ENCODE measurements at places on chromosomes 2 and 18.

GRCh38 chr2:160351956-160352355 is 141.7 kb downstream of the RBMS1 start:
- peaks cover 78% of the 10 kb centered on the region for H3K4me1 ChIP-seq
- peak overlapping the region; percentile 38 for H3K4me3 ChIP-seq
- H3K27ac ChIP-seq = peak overlapping the region; percentile 78

- H3K27ac ChIP-seq = no peak overlapping the region
- no peak for DNase-seq
- peaks cover 10% of the 10 kb centered on the region for H3K27me3 ChIP-seq
- no peaks in the 10 kb centered on the region for H3K4me1 ChIP-seq
- H3K36me3 ChIP-seq = no peaks in the 10 kb centered on the region
Observed at GRCh38 chr2:236136538-236136937, 31.6 kb downstream of the GBX2 start.

DNA sequence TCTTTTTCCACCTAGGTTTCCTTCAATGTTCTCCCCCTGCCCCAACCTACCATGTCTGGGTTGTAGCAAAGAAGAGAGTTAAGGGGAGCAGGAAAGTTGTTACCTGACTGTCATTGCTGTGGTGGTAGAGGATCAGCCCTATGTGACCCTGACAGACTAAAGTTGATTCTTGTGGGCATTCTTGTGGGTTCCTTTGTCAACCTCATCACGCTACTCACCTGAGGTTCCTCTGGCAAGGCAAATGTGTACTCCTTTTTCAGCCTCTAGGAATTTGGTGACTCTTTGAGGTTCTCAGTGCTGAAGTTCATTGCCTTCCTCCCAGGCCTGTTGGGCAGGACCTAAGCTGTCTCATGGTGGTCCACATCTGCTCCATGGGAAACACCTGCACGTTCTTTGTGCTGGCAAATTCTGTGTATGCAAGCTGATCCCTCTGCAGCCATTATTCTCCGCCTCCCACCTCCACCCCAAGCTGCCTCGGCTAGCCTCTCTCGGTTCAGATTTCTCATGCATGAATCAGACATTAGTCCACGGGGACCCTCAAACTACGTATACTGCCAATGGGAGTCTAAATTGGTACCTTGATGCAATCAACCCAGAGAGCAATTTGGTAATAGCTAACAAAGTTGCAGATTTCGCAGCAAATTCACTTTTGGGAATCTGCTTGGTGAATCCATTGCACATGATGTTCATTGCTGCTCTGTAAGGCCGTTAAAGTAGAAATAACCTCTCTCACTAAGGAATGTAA is 1.5 kb upstream of the GMCL1 start:
- peak overlapping the region; percentile 91 for H3K4me3 ChIP-seq
- no peak for DNase-seq

- DNase-seq = no peak
- no peaks in the 10 kb centered on the region for H3K27me3 ChIP-seq
- H3K4me3 ChIP-seq = peak overlapping the region; percentile 90
- peak overlapping the region; percentile 59 for H3K27ac ChIP-seq
Observed at GRCh38 chr2:23940718-23941620, 706 bp downstream of the UBXN2A start.

DNA sequence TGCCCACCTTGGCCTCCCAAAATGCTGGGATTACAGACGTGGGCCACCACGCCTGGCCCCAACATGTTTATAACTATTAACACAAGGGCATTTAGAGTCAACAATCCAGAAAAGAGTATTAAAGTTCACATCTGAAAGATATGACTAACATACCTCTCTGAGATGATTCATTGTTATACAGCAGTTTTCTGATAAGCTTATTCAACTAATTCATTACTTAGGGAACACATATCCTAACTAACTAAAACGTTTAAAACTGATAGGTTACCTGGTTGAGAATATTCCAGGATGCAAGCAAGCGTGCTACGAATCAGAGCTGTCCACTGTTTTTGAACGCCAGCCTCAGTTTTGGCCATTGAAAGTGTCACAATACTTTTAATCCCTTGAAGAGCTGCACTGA is 34.0 kb upstream of the STRN start:
- H3K36me3 ChIP-seq = peaks cover 23% of the 10 kb centered on the region
- no peak overlapping the region for H3K27ac ChIP-seq
- H3K4me3 ChIP-seq = no peak overlapping the region
- H3K4me1 ChIP-seq = peaks cover 6% of the 10 kb centered on the region

DNA sequence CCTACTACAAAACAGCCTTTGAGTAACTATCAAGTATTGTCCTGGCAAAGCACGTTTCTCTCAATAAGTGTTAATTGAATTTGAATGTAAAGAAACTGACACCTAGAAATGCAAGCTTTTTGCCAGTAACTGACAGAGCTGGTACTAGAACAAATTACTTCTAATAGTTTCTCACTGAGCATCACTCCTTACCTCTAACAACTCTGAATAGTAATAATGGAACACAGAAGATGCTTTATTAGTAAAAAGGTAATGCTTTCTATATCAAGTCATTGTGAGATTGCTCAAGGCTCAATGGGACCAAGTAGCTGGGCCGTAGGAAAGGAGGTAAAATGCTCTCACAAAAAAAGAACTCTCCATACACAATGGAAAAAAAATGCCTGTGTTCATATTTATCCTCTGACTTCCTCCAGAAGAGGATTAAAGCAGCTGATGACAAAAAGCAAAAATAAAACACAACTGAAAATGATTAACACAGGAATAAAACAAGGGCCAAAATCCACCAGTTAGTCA is 11.8 kb downstream of the RASGRP3 start:
- peaks cover 30% of the 10 kb centered on the region for H3K27me3 ChIP-seq
- H3K4me1 ChIP-seq = peaks cover 6% of the 10 kb centered on the region
- H3K27ac ChIP-seq = peak overlapping the region; percentile 71
- H3K4me3 ChIP-seq = peak overlapping the region; percentile 65
- no peak for DNase-seq

DNA sequence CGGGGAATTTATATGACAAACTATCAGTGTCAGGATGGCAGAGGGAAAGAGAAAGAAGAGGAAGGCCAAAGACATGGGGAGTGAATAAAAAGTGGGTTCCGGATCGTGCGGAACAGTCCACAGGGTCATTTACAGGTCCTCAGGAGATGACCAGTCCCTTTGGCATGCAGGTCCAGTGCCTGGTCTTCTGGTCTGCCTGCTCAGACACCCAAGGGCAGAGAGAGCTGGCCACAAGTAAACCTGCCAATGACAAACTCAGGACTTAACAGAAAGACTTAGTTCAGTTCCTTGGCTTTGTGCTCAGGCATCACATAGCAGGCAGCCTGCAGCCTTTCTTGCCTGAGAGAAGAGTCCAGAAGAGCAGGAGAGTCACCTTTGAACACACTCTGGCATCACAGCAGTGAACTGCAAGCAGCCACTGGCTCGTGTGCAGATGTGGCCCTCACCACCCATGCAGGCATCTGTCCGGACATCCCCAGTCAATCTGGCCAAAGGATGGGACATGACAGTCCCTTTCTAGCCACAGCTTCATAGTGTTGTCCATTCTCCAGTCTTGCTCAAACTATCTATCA is 14.0 kb downstream of the TMEM127 start:
- H3K27ac ChIP-seq = peak overlapping the region; percentile 88
- no peaks in the 10 kb centered on the region for H3K27me3 ChIP-seq
- no peak overlapping the region for H3K4me3 ChIP-seq
- H3K36me3 ChIP-seq = peaks cover 6% of the 10 kb centered on the region
- H3K4me1 ChIP-seq = peaks cover 30% of the 10 kb centered on the region
- no peak for DNase-seq

DNA sequence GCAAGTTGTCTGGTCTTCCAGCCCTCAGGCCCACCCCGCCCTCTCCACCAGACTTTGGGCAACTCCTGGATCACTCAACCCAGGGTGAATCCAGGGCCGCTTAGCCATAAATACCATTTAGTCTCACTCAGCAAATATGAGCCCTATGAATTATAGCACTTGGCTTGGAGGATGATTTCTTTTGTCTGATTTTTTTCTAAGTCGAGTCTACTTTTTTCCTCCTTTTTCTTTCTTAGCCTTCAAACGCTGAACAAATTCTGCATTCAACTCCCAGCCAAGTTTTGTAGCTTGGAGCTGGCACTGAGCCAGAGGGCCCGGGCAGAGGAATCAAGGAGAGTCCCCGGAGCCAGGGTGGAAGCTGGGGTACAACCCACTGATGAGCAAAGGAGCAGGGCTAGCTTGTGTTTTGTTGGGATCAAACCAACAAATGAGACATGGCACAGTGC is 48.7 kb downstream of the SERTAD2 start:
- no peak overlapping the region for H3K4me3 ChIP-seq
- peak overlapping the region; percentile 52 for H3K27ac ChIP-seq
- no peak for DNase-seq
- peaks cover 27% of the 10 kb centered on the region for H3K4me1 ChIP-seq
- H3K27me3 ChIP-seq = no peaks in the 10 kb centered on the region

DNA sequence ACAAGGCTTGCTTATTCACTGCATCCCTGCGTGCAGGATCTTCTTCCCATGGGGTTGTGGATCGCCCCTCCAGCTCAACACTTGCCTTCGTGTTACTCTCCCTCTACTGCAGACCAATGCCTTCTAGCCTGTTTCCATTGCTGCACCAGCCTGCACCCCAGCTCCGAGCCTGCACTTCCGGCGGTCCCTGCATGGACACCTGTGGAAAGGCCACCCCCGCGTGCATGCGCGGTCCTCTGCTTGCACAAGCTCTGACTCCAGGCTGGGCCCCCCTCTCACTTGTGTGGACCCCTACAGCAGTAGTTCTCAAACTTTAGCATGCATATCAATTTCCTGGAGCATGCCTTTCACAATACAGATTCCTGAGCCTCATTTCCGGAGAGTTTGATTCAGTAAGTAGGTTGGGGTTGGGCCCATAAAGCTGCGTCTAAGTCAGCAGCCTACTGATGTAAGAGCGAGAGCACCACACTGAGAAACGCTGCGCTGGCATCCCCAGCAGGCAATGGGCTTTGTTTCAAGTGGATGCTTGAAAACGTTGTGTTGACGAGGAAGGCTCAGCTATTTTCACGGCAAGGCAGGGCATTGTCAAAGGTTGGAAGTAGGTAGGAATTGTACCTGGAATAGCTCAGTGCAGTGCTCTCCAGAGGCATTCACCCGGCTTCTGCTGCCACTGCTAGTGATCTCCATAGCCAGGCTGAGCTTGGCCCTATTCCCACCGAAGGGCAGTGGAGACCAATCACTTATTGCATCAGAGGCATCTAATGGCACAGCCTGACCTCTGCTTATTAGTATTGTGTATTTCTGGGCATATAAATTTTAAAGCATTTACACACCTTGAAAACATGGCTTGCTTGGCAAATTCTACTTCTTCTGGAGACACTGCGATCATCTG is 32.6 kb downstream of the CREG2 start:
- no peak overlapping the region for H3K4me3 ChIP-seq
- H3K27me3 ChIP-seq = no peaks in the 10 kb centered on the region
- no peaks in the 10 kb centered on the region for H3K36me3 ChIP-seq
- no peak for DNase-seq

DNA sequence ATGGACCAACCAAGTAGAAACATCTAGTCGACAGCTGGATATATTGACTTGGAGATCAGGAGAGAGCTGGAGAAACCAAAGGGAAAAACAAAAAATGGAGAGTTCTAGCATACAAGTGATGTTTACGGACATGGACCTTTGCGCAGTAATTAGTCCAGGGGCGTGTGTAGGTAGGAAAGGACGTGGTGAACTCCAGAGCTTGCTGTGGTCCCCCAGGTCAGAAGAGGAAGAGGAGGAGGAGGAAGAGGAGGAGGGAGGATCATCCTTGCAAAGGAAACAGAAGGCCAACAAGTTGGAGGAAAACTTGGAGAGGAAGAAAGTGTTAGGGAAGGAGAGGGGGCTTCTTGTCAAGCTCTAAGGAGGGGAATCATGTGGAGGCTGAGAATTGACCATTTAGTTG is 17.5 kb downstream of the TRAF3IP1 start:
- H3K36me3 ChIP-seq = no peaks in the 10 kb centered on the region
- H3K27me3 ChIP-seq = no peaks in the 10 kb centered on the region
- H3K4me1 ChIP-seq = no peaks in the 10 kb centered on the region

GRCh38 chr18:21660078-21660477 is 44.5 kb downstream of the ABHD3 start:
- DNase-seq = no peak
- peaks cover 7% of the 10 kb centered on the region for H3K4me1 ChIP-seq
- H3K27me3 ChIP-seq = no peaks in the 10 kb centered on the region

DNA sequence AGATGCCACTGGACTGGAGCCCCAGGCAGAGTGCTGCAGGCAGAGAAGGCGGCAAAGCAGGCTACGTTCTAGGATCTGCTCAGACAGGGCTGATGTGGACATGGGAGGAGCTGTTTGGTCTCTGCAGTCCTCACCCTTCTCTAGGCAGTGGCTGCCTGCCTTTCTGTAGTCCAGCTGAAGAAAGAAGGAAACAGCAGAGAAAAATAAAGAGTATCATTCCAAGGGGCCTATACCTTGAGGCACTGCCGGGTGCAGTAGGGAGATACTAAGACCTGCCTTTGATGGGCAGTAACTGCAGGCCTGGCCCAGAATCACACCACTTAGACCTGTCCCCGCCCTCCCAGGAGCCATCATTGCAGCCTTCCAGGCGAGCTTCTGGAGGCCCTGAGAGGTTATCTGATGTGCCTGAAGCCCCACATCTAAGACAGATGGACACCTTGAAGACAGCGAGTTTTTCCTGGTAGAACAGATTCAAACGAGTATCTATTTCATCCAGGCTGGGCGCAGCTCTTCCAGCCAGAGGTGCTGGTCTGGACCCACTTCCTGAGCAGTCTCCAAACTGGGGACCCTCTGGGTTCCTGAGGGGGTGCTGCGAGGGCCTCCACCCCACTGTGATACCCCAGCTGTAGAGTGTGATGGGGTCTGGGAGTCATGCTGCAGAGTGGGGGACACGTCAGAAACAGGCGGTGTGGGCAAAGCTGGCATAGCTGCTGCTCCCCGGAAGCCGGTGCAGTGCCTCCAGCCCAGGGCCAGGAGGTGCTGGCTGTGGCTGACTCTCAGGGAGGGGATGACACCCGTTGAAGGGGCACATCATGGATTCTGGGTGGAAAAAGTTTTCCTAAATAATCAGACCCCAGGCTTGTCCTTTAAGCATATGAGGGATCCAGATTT is 87.3 kb upstream of the OTOS start:
- H3K4me3 ChIP-seq = no peak overlapping the region
- H3K27me3 ChIP-seq = peaks cover 49% of the 10 kb centered on the region
- H3K36me3 ChIP-seq = peaks cover 12% of the 10 kb centered on the region
- no peak overlapping the region for H3K27ac ChIP-seq

DNA sequence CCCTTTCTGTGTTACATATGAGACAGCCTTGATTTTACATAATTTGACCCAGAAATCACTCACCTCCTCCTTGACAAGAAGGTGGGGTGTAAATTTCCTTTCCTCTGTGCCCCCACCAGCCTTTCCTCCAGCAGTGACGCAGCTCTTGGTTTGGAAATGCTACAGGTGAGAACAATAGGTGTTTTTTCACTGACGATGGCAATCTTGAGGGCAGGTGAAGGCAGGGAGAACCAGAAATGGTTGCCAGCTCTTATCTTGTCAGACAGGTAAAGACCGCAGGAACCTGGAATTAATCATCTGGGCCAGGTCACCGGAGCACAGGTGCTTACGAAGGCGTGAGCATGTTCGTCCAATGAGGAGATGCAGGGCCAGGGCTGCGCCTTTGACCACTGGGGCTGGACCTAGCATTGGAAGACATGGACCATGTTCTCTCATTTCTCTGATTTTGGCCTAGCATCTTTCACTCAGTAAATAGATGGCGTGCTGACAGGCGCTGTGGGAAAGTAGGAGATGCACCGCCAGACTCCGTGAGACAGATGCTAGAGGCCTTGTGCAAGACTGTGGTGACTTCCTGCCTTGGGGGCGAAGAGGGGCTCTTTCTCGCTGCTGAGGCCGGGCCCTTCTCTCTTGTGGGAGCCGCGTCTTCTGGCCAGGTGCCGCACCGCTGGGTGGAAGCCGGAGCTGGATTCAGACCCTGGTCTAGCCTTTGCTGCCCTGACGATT is 4.0 kb downstream of the CIDEA start:
- no peak overlapping the region for H3K27ac ChIP-seq
- no peak for DNase-seq
- no peaks in the 10 kb centered on the region for H3K4me1 ChIP-seq
- H3K27me3 ChIP-seq = peaks cover 21% of the 10 kb centered on the region

Measured in natural killer cell treated with Interleukin-12 subunit alpha and Interleukin-12 subunit beta and Interleukin-15 and Interleukin-18, amount 100 ng/mL, for 72 hours (primary cell).